ENCODE measurements at places on chromosomes 11 and 22.

DNA sequence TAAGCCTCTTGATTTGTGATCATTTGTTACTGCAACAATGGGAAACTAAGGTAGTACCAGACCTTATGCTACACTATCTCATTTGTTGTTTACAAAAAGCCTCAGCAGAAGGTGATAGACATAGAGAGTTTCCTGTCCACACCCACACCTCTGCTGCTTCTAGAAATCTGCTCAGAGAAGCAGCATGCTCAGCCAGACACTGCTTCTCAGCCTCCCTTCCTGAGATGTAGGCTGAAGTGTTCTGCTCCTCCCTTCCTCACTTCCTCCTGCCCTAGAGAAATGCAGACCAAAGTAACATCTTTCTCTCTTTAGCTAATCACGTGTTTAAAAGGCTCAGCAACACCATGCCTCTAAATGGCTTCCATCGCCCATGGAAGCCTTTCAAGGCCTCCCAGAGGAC, 88.4 kb downstream of the SLC1A2 start:
- DNase-seq, result no peak

GRCh38 chr11:102472127-102472526, 19.6 kb upstream of the TMEM123 start:
- DNase-seq, result no peak

DNA sequence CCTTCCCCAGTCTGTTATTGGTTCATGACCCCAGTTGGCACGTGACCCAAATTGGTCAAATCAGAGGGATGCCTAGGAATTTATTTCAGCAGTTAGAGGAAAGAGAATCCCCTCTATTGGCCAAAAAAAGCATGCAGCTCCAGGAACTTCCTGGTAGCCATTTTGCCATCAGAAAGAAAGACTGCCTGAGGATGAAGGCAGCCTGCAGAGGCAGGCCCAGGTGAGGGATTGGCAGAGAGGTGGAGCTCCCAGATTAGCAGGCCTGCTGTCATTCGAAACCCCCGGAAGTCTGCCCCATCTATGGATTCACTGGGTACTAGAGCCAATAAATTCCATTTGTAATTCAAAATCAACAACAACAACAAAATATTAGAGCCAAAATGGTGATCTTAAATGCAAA, 207.6 kb downstream of the CWF19L2 start:
- DNase-seq, result no peak

DNA sequence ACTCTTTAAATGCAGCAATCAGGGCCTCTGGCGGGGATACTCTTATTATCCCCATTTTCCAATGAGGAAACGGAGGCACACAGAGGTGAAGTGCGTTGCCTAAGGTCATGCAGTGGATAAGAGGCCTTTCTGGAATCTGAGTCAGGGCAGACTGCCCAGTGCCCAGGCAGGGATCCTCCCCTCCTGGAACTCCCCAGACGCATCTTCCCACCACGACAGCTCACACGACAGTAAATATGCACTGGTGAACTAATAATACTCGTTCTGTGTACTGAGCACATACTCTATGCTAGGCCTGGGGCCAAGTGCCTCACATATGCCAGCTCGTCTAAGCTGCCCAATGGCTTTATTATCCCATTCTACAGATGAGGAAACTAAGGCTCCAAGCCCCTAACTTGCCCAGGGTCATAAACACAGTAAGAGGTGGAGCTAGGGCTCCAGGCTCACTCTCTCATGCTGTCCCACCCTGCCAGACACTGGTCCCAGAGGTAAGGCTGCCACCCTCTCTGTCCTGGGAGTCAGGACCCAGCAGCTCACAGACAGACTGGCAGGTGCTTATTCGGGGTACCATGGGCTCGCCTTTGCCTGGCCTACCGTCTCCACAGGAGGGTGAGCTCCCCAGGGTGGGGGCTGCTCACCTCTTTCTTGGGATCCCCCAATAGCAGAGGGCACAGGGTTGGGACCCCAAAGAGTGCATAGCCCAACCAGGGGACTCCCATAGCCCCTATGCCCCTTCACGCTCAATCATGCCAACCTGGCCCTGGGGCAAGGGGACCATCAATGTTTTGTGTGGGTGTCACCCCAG, 2.3 kb downstream of the IL2RB start:
- no peak for DNase-seq

DNA sequence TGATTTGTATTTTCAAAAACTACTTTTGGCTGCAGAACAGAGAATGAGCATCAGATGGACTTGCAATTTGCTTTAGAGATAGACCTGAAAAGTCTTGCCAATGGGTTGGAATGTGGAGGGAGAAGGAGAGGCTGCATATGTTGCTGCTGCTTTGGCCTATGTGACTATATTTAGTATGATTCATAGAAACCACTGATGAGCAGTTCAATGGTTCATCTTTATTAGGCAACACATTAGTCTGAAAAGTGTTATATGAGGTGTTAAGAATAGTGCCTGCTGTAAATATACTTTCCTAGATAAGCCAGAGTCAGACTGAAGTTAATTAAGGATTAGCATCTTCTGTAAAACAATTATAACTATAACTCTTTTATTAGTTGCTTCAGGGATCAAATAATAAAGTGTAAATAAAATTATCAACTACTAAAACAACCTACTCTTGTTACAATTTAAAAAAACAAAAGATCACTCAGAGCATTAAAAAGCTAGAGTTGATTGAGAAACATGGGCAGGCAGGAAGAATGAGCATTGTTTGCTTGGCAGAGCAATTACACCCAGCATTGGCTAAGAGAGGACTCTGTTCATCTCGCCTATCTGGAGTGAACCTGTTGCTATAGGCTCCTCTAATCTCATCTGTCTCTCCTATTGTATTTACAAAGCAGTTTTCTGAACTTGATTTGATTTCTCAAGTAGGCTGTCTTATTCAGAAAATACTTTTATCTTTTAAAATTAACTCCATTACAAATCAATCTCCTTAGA, 36.3 kb downstream of the HORMAD2 start:
- DNase-seq, result no peak

DNA sequence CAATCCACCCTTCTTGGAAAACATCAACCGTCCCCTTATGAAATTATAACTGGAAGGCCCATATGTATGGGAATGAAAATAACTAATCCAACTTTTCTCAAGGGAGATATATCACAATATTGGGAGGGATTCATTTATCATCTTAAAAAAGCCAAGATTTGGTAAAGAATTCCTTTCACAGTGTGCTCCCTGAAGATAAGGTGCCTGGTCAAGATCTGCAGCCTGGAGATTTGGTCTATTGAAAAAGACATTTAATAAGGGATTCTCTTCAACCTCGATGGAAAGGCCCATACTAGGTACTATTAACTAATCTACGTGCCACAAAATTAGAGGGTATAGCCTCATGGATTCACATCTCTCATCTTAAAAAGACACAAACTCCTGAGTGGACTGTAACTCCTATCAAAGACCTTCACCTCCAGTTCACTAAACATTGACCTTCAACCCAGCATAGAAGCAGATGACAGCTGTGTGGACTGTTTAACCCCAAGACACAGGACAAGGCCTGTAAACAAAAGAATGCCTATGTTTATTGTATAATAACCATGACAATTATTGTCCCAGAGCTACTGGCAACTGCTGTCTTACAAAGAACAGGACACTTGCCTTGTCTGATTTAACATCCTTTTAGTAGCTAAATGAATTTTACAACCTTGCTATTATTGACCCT, 4.8 kb upstream of the FDX1 start:
- DNase-seq, result no peak

DNA sequence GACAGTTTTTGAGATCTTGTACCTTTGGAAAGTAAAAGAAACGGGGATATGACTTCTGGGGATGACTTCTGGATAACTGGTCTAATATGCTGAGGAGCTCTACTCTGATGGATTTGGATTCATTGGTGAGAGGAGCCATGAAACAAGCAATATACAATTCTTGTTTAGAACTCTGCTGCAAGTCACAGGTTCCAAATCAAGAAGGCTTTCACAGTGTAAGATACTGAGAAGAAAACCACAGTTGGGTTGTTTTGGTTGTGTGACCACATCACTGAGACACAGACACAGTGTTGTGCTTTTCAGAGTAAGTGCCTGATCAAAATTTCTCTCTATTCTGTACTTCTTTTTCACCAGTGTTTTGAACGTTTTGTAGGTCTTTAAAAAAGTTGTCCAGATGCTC, 13.1 kb upstream of the UCP2 start:
- DNase-seq, result no peak

DNA sequence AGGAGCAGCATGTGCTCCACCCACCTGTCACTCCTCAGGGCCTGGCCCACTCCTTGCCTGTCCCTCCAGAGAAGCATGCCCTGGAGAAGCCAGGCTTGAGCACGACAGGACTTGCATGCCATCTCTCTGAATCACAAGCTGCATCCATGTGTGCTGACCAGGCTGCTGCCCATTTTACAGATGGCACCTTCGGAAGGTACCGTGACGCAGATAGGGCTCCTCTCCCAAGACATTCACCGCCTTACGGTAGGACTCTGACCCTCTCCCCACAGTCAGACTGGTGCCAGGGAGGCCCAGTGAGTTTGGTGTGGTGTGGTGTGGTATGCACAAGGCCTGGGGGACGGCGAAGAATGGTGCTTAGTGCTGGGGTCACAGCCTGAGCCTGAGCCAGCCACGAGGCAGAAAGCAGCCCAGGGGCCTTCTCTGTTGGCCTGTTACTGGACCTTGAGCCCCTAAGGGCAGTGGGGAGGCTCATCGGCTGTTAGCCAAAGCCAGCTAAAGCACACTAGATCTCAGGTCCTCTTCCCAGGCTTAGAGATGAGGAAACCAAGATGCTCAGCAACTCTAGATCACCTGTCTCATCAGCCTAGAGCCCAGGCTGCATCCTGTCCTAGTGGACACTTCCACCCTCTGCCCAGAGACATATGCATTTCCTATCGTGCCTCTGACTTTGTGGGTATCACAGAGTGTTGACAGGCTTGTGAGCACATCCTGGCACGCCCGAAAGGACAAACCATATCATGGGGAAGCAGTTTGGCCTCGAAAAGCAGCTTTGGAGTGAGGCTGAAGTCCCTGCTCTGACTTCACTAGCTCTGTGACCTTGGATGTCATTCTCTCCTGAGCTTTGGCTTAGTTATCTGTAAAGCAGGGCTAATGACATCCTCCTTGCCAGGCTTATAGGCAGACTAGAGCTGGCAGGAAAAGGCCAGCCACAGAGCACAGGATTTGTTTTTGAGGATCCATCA, 17.8 kb downstream of the CYB5R2 start:
- DNase-seq, result no peak
